Stimulated activated naive CD4-positive, alpha-beta T cell treated with Interleukin-2 at 50 U/mL for 16 hours (primary cell): ENCODE measurements at places on chromosomes 5 and 9.
A peak's percentile ranks its signal among the peaks of the same experiment; 100 is the strongest.

DNA sequence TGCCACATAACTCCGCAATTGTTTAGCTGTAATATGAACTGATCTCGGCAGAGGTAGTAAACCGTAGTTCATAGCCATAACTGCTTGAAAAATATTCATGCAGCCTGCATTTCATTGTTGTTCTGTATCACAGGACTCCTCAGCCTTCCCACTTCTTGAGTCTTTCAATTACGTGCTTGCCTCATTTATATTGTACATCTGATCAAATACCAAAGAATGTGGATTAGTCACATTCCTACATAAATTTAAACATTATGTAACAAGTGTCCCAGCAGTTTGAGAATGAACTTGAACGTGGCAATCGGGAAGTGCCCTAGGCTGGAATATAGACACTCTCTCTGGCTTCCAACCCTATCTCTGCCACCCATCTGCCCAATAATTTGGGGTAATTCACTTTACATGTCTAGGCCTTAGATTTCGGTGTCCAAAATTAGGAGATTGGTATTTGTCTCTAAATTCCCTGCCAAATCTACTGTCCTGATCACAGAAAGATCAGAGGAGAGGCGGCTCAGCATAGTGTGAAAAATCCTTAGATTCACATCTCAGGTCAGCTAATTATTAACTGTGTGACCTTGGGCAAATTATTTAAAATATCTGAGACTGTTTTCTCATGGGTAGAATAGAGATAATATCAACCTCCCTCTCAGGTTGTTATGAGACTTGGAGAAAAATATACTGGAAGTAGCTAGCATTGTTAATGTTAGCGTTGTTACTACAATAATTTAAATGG, 215.1 kb upstream of the RFX3 start:
- no peak for DNase-seq

GRCh38 chr9:110605565-110605964, 26.0 kb upstream of the SVEP1 start:
- no peak for DNase-seq

DNA sequence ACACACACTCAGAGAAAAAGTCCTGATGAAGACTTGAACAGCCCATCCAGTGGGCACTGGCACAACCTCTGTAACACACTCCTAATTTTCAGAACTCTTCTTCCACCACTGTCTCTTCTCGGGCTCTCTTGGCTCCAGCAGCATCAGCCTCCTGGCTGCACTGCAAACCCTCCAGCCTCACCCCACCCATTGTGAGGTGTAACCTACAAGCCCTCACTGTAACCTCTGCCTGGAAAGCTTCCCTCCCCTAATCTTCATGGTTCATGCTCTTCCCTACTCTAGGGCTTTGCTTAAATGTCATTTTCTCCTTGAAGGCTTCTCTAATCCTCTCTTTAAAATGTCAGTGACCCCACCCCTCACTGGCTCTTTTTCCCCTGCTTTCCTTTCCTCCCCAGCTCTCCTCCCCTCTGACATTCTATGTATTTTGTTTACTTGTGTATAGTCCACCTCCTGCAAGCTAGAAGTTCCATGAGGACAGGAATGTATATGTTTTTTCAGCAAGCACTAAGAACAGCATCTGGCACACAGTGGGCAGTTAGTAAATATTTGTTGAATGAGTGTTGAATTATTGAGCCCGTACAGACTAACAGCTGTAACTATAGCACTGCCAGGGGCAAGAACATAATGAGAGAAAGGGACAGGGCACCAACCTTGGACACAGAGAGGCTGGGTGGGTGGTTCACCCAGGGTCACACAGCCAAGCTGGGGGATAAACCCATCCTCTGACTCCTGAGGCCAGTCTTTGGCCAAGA, 76.4 kb downstream of the ESM1 start:
- DNase-seq: no peak

GRCh38 chr9:113012492-113012891, 500 bp upstream of the ZNF883 start:
- no peak for DNase-seq

GRCh38 chr5:111869681-111870080, 112.7 kb upstream of the NREP start:
- DNase-seq: no peak

- DNase-seq: no peak
Observed at GRCh38 chr9:109604131-109604530, 106.0 kb upstream of the PTPN3 start.

GRCh38 chr5:180494510-180495181, 467 bp downstream of the CNOT6 start:
- DNase-seq: peak; percentile 60

DNA sequence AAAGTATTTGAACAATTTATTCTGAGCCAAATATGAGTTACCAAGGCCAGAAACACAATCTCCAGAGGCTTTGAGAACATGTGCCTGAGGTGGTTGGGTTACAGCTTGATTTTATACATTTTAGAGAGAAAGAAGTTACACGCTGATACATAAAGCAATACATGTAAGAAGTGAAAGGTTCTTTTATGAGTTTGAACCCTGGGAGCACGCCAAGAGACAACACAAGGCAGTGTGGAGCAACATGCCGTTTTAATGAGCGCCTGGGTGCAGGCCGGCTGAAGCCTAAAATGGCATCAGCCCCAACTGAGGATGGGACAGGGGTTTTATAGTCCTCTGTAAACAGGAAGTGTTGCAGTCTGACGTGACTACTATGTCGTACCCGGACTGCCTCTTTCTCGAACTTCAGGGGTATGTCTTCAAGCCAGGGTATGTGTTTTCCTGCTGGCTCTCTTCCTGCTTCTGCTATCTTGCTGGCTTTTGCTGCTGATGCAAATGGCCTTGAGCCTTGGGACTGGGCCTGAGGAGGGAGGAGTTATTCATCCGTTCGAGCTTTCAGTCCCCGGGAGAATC, 193.7 kb downstream of the CYLC2 start:
- DNase-seq: no peak

DNA sequence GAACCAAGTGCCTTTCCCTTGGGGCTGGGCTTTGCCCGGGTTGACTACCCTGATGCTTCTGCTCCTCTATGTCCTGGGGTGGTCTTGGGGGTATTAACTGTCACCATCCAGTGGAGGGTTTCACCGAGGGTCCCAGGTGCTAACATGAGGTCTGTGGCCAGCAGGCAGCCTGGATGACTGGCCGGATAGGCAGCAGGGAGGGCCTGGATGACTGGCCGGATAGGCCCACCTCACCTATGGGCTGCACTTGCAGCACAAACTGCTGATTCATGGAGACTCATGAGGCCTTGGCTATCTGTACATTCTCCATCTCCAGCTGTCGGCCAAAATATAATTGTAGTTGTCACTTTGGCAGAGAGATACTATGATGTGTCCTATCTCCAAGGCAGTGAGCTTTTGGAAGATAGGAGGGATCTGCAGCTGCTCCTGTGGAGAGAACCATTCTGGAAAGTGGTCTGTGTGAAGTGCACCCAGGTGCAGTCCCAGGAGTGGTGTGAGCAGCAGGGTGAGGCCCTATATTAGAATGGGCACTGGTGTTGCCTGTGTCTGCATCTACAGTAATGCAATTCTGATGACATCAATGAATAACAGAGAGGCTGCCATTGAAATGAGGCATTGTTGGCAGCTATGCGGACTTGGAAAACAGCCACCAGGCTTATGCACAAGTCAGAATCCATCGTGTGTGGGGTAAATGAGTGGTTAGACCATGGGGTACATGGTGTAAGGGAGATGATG, 26.3 kb upstream of the CDKN2AIPNL start:
- DNase-seq: no peak

DNA sequence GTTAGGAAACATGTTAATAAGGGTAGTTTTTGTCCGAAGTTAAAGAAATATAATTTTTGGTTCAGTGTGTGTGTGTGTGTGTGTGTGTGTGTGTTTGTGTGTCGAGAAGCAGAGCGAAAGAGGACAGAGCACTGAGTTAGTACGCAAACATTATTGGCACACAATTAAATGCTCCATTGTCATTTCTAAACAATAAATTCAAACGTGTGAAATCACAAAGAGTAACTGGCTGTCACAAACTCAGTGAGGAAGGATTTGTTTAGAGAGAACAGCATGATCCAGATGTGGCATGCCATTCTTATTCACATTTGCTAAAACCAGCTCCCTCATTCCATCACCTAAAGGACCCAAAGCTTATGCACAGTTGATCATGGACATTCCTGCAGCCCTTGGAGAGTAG, 970.8 kb downstream of the DTWD2 start:
- no peak for DNase-seq

DNA sequence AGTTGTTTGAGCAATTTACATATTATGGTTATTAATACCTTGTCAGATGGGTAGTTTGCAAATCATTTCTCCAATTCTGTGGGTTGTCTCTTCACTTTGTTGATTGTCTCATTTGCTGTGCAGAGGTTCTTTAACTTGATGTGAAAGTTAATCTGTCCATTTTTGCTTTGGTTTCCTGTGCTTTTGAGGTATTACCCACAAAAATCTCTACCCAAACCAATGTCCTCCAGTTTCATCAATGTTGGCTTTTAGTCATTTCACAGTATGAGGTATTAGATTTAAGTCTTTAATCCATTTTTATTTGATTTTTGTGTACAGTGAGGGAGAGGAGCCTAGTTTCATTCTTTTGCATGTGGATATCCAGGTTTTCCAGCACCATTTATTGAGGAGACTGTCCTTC, 82.4 kb downstream of the MRPS30 start:
- no peak for DNase-seq

DNA sequence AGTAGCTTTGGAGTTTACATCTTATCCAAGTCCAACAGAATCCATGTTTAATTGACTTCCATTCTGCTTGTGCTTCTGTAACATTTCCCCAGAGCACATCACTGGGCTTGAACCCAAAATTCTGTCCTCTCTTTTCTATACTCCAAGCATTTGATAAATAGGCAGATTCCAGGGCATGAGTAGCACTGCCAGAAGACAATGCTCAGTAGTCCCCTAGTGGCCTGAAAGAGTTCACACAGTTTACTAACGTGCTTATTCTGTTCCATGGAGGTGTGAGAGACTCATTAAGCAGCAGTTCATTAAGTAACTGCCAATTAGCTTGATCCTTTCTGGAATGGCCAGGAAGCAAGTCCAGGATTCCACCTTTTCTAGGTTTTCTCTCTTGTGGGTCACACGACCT, 9.4 kb upstream of the GABRA6 start:
- DNase-seq: no peak

- DNase-seq: no peak
Observed at GRCh38 chr5:38891563-38891962, 45.8 kb downstream of the OSMR start.

- peak; percentile 57 for DNase-seq
Observed at GRCh38 chr5:140175367-140176030, 511 bp downstream of the CYSTM1 start.

DNA sequence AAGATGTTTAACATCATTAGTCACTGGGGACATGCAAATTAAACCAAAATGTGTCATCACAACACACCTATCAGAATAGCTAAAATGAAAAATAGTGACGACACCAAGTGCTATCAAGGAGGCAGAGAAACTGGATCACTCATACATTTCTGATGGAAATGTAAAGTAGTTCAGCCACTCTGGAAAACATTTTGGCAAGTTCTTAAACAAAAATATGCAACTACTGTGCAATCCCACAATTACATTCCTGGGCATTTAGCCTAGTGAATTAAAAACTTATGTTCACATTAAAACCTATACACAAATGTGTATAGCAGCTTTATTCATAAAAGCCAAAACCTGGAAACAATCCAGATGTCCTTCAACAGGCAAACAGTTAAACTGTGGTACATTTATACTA, 53.1 kb downstream of the SVEP1 start:
- no peak for DNase-seq

DNA sequence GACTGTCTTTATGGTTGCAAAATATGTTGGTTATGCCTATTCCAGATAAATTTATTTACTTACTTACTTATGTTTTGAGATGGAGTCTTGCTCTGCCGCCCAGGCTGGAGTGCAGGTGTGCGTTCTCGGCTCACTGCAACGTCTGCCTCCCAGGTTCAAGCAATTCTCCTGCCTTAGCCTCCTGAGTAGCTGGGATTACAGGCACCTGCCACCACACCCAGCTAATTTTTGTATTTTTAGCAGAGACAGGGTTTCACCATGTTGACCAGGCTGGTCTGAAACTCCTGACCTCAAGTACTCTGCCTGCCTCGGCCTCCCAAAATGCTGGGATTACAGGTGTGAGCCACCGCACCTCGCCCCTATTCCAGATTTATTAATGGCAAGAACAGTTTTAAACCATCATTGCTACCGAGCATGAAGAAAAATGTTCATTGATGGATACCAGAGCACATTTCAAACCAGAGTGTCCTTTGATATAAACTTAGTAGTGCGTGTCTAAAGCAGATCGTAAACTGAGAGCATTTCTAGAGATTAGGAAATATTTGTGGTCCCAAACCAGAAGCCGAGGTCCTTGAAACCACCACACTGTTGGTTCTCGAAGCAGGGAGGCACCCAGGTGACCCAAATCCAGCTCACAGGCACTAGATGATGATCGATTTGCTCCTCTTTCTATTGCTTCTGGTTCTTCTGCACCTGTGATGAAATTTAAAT, 85.2 kb downstream of the GRAMD2B start:
- no peak for DNase-seq

GRCh38 chr9:135945969-135946368, 15.2 kb downstream of the UBAC1 start:
- no peak for DNase-seq

DNA sequence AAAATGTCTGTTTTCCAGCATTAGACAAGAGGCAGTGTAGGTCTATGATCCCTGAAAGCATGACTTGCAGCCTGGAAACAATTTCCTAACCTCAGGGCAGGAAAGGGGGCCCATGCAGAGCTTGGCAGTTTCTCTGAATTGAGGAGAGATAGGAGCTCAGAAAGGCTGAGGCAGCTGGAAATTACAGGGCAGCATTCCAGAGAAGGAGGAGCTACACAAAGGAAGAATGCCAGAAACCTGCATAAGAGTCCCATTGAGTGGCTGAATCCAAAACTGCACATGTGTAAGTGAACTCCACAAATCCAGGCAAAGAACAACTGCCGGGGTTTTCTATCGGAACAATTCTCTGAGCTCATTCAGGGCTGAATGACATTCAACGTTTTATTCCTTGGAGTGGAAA, 346.8 kb downstream of the PIK3R1 start:
- DNase-seq: no peak

GRCh38 chr5:88390096-88390441, 121.4 kb upstream of the TMEM161B start:
- DNase-seq: no peak

DNA sequence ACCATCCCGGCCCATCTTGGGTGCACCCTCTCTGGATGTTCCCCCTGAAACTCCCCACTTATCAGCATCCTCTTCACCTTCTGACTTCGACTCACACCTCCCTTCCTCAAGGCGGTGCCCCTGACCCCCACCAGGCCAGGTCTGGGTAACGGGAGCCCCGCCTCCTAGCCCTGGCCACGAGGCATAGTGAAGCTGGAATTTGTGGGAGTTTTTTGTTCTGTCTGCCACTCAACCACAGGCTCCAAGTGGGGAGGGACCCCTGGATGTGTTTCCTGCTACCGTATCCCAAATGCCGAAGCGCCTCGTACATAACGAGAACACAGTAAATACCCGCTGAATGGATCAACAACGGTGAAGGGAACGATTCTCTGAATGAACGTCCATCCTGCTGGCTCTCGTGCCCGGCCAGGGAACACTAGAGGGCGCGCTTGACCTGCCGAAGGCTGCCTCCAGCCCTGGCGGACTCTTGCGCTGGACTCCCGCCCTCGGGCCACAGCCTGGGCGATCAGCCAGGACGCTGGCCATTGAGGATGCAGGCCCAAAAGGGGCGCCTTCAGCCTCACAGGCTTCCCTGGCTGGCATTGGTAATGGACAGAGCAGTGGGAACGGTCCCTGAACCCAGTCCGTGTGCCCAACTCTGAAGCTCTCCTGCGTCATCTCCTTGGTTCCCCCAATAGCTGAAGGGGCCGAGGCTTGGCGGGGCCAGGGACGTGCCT, 47.3 kb upstream of the PHYKPL start:
- DNase-seq: peak; percentile 28

- no peak for DNase-seq
Observed at GRCh38 chr5:81751836-81752643, 1.1 kb upstream of the SSBP2 start.
